ENCODE measurements at places on chromosomes 13 and 19.

GRCh38 chr19:40797963-40798682 is 868 bp upstream of the EGLN2 start:
- peak; percentile 64 for DNase-seq

- peak; percentile 27 for DNase-seq
Measured at GRCh38 chr19:42433503-42434260, 6.5 kb upstream of the LIPE start.

- no peak for DNase-seq
Measured at GRCh38 chr13:50236898-50237318, 221.7 kb downstream of the KCNRG start.

GRCh38 chr19:38898788-38899446 is 501 bp downstream of the SIRT2 start:
- peak; percentile 11 for DNase-seq

GRCh38 chr13:46146898-46147297 is 35.1 kb downstream of the LCP1 start:
- DNase-seq = no peak

DNA sequence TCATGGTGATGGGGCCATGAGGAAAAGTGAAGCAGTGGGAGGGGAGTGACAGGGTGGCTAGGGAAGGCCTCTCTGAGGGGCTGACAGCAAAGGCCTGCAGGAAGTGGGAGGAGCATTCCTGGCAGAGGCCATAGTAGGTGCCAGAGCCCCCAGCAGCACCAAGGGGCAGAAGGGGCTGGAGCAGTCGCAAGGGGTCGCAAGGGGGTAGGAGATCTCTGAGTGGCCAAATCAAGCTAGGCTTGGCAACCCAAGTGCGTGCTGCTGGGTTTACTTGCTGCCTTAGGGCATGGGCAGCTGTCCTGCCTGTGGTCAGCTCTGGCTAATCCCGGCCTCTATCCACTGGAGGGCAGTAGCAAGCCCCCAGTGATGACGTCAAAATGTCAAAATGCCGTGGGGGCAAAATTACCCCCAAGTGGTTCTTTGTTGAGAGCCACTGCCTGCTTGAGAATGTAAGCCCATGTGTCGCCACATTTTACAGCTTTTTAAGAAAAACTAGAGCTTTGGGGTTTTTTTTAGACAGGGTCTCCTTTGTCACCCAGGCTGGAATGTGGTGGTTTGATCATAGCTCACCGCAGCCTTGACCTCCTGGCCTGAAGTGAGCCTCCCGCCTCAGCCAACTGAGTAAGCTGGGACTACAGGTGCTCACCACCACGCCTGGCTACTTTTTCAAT is 11.8 kb downstream of the CCDC97 start:
- peak; percentile 28 for DNase-seq

DNA sequence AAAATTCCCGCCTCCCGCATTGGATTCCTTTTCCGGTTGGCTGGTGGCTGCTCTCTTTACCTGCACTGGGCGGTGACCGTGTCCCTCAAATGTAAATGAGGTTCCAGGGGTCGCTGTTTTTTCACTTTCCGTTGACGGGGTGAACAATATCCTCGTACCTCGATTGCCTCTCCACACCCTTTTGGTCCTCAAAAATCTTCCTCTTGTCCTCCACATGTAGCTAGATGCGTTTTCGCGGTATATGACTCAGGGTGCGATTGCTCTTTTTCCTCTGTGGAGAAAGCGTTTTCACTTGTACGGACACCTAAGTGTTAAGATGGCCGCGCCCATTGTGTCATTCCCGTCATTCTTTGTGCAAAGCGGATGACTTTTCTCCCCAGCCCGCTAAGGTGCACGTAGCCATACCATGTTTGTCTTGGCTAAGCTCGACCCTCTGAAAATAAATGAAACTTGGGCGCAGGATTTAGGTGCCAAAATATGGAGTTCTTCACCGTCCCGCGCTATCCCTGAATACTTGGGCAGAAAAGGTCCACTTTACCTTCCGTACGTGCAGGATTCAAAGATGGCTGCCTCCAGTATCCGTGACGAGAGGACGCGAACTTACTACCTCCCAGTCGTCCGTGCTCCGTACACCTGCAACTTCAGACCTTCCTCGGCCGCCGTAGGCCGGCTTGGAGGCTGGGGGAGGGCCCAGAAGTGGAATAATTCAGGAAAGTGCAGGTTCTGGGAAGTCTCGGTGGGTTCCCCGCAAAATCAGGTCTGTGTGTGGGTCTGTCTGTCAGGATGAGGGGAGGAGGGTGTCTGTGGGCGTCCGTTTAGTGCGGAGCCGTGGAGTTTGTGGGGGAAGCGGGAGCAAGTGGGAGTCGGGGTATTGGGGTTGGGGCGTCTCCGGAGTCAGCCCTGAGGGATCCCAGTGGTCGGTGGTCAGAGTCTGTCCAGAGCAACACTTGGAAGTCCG is at the start of gene ZNF613:
Gene ZNF613 (plus strand): TSS at position 689 of the 958 bp plus-strand sequence. CDS start 8,749 bp downstream, outside the sequence.
- DNase-seq = peak; percentile 99

- DNase-seq = no peak
Measured at GRCh38 chr13:112348642-112349345, 27.4 kb upstream of the SPACA7 start.

GRCh38 chr13:98581971-98582702 is 5.2 kb upstream of the STK24 start:
- DNase-seq = peak; percentile 37

DNA sequence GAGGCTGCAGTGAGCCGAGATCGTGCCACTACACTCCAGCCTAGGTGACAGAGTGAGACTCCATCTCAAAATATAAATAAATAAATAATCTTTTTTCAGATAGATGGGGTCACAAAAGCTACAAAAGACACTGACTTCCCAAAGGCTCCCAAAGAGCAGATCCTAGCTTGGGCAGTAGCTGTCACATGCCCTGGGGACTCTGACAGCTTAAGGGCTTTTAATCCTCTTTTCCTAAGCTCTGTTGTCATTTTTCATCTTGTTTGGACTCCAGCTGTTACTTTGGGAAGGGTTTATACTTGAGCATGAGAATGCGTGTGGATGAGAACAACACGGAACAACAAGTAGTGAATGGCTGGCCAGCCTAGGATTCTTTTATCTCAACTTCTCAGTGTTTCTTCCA is 231.7 kb downstream of the MZT1 start:
- no peak for DNase-seq

- DNase-seq = no peak
Measured at GRCh38 chr13:50927701-50928100, 18.1 kb downstream of the RNASEH2B start.

DNA sequence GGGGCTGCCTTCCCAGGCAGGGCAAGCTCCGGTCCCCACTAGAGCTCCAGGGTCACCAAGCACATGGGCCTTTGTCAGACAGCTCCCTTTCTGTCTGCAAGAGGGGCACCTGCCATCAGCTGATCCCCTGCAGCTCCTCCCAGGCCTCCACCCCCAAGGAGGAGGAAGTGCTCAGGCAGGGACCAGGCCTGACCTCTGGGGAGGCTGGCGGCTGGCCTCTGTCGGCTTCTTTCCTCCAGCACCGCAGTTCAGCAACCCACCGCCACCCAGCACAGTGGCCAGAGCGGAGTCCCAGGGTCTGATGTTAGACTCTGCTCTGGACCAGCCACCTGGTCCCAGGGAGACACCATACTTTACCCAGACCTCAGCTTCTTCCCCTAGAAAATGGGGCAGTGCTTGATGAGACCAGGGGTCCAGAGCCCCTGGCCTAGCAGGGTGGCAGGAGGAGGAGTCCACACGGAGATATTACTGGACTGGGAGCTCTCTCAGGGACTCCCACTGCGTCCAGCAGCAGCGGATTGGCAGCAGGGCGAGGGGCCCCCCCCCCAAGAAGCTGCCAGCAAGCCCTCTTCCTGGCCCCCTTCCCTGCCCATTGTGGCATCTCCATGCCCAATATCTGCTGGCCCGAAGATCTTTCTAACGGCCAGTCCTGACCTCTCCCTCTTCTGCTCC is 24.1 kb downstream of the NKPD1 start:
- DNase-seq = no peak

GRCh38 chr13:52371736-52372247 is 34.2 kb downstream of the THSD1 start:
- DNase-seq = peak; percentile 91

DNA sequence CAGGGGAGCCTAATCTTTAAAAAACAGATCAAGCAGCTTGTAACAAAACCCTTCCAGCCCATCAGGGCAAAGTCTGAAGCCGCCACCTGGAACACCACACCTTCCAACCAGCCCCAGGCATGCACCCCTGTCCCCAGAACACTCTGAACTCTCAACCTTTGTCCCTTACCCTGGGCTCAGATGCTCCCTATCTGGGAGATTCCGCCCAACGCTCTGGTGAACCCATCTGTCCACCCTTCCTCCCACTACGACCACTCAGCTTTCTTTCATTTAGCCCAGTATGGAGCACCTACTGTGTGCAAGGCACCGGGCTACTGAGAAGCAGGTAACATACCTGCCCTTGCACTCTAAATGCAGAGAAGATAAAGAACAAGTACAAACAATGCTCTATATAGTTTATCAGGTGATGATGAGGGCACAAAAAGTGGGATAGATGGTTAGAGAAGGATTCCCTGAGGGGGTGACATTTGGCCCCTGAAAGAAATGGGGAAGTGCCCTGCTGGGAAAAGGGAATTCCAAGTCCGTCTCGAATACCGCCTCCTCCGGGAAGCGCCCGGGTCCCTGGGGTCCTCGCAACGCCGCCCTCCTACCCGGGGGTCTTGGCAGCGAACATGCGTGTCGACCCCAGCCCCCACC is 629 bp downstream of the PEPD start:
- DNase-seq = no peak

DNA sequence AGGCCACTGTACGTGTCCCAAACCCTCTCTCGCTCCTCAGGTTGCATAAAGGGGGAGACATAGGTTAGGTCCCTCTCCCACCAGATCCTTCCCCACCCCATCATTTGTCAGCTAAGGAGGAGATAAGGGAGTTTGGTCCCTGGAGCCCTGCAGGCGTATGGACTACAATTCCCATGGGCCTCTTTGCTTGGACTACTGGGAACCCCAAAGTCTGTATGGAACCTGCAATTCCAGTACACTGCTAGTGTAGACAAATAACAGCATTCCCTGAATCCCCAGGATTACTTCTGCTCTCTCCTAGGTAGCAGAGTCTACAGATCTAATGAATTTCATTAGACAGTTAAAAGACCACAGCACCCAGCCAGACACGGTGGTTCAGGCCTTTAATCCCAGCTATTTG is 16.0 kb upstream of the HSD17B14 start:
- DNase-seq = no peak

GRCh38 chr13:37390735-37391134 is 207.8 kb downstream of the POSTN start:
- no peak for DNase-seq

DNA sequence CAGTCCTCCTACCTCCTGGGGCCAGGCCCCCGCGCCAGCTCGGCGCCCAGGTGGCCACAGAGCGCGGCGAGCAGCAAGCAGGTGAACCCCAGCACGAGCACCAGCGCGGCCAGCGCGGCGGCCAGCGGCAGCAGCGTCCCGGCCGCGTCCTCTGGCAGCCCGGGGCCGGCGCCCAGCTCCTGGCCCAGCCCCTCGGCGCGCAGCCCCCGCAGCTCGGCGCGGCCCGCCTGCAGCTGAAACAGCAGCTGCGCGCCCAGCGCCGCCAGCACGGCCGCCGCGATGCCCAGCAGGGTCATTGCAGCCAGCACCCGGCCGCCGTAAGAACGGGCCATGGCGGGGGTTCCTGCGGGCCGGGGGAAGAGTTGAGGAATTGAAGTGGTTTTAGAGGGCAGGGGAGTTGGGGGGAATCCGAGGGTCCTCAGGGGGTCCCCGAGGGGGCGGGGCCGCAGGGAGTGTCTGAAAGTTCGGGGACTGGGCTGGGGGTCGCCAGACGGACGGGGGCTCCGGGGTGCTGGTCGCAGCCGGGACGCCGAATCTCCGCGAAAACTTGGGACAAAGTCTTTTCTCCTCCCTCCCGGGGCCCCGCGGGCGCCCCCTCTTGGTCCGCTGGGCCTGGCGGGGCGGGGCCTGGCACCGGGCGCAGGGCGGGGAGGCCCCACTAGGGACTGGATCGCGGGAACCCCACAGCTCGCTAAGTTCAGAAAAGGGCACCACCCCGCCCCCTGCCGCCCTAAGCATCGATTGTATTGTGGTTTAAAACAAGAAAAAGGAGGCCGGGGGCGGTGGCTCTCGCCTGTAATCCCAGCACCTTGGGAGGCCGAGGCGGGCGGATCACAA is at the start of gene TMEM221:
Gene TMEM221 (minus strand): TSS at position 538 of the 837 bp plus-strand sequence. CDS start 206 bp downstream, at position 332.
- no peak for DNase-seq

- no peak for DNase-seq
Measured at GRCh38 chr19:4373601-4374497, 26.5 kb downstream of the SH3GL1 start.

DNA sequence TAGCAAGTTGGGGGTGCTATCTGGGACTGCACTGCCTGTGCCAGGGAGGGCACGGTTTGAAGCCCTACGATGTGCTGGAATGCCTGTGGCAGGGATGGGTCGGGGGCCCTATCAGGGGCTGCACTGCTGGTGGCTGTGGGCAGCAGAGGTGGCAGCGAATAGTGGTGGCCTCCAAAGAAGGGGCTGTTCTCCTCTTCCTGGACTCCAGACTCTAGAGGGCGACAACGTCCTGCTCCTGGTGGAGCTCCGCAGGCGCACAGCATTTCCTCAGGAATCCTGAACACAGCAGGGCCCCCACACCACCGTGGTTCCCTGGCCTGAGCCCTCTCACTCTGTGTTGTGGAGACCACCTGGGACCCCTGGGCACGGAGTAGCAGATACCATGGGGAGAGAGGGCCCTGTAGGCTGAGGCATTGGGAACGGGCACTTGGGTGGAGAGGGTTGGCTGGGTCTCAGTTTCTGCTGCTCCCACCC is 145.6 kb downstream of the TNFRSF19 start:
- no peak for DNase-seq

- no peak for DNase-seq
Measured at GRCh38 chr19:16599655-16600346, 27.6 kb upstream of the SLC35E1 start.

DNA sequence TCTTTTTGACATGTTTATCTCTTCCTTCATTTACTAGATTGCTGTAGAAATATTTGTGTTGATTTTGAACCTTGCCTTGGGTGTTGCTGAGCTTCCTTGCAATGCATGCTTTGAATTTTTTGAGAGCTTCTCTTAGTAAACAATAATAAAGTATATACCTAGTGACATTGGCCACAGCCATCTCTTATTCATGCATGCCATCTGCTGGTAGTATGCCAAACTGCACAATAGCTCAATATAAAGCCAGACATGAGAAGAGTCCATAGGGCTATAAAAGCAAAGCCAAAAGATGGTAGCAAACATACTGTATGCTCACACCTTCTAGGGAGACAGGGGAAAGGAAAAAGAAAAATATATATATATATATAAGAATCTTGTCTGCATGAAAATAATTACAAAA is 18.9 kb upstream of the ZSCAN5A start:
- peak; percentile 29 for DNase-seq

- DNase-seq = no peak
Measured at GRCh38 chr19:41626877-41627276, at the start of gene CEACAM4. Gene CEACAM4 (minus strand): TSS chr19:41627074. CDS start chr19:41626963, 111 bp downstream.

GRCh38 chr13:114063545-114064449 is 68.6 kb downstream of the RASA3 start:
- no peak for DNase-seq
